CD14-positive monocyte (primary cell): ENCODE measurements at places on chromosomes 2 and 18.

DNA sequence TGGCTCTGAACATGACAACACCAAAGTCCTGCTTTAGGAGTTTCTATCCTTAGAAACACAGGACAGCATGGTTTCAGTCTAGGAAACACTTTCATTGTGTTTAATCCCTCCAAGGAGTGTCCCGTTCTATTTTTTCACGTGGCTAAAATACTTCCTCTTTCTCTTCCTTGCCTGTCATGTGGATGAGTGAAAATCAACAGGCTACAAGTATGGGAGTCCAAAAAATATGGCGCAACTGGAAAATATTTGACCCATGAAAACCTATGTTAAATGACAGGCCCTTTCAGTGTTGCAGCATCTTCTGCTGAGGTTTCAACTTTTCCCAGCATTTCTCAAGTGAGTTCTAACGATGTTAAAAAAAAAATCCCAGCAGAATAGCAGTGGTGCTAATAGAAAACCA, 146.3 kb downstream of the LAMA3 start:
- peak; percentile 22 for DNase-seq

- DNase-seq = no peak
These were observed 41.8 kb upstream of the SH3RF3 start for GRCh38 chr2:109087055-109087663.

DNA sequence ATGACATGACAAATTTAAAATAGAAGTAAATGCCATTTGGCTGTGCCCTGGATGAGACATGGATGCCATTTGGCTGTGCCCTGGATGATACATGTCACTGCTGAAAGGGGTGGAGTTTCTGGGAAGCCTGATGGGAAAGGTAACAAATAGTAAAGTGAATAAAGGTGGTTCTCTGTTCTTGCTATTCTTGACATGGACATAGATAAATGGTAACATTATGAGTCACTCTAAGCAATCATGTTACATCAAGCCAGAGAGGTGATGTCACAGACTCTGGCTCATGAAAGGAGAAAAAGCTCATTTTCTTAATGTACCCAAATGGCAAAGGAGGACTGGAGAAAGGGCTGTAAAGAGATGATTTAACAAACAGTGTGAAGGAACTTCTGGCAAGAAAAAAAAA, 86.4 kb downstream of the EML6 start:
- DNase-seq = no peak

DNA sequence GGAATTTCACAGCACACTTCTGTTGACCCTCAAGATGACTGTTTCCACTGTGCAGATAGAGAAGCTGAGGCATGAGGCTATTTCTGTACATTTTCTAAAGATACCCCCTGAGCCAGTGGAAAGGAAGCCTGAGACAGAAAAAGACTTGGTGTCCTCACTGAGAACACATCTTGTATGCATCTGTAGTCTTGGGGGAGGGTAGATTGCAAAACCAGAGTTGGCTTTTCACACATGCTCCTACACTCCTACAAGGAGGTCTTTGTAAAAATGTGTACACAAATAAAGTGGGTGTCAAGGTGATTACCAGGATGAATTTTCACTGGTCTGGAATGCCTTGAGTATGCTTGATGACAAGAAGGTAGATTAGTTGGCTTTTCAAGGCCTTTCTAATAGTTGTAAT, 98.0 kb downstream of the KCTD18 start:
- no peak for DNase-seq

DNA sequence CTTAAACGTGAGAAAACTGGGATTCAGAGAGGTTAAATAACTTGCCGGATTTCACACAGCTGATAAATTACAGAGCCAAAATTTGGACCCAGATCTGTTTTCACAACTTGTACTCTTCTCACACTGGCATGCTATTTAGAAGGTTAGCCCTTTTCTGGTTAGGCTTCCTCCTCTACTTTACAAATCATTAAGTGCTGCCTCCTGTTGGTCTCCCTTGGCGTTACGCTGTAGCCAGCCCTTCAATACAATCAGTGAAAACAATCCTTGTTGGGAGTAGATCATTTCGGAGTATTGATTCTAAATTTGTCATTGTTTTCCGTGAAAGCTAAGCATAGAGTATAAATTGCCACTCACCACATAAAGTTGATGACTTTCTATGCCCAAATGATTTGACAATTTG, 153.5 kb downstream of the ARHGAP15 start:
- DNase-seq = peak; percentile 15

- DNase-seq = no peak
These were observed 37.5 kb upstream of the LAMA1 start for GRCh38 chr18:7155092-7155491.

- DNase-seq = peak; percentile 60
These were observed 44.5 kb downstream of the USP34 start for GRCh38 chr2:61426267-61426897.

- no peak for DNase-seq
These were observed 40.6 kb downstream of the PDCL3 start for GRCh38 chr2:100603414-100603813.

GRCh38 chr2:72034353-72035095, 113.1 kb downstream of the CYP26B1 start:
- DNase-seq = no peak

GRCh38 chr18:27704736-27705361, 472.1 kb downstream of the CDH2 start:
- DNase-seq = no peak

GRCh38 chr2:61538920-61539520, 864 bp upstream of the XPO1 start:
- no peak for DNase-seq

- no peak for DNase-seq
These were observed 106.1 kb downstream of the IRS1 start for GRCh38 chr2:226693521-226693920.

DNA sequence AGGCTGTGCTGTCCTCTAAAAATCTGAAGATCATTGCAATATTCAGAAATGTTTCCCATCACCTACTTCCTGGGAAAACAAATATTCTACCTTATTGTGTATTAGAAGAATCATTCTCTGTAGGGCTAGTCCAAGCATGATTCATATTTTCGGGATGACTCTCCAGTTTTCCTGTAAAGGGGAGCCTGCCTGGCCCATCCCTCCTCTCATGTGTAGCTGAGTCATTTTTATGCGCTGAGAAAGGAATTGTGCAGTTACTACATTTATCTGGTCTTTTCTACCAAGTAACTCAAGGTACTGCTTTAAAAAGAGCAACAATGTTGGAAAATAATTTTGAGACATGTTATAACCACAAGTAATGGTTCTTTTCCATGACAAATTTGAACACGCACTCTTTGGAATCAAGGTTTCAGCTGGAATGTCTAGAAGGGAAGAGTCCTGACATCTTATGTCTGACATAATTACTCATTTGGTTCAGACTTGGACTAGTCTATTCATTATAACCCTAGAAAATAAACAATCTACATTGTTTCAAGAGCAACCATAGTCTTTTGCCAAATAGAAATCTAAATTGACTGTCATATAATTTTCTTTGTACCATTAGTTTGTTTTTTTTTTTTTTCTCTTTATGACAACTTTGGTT, 6.6 kb downstream of the DSG3 start:
- no peak for DNase-seq

DNA sequence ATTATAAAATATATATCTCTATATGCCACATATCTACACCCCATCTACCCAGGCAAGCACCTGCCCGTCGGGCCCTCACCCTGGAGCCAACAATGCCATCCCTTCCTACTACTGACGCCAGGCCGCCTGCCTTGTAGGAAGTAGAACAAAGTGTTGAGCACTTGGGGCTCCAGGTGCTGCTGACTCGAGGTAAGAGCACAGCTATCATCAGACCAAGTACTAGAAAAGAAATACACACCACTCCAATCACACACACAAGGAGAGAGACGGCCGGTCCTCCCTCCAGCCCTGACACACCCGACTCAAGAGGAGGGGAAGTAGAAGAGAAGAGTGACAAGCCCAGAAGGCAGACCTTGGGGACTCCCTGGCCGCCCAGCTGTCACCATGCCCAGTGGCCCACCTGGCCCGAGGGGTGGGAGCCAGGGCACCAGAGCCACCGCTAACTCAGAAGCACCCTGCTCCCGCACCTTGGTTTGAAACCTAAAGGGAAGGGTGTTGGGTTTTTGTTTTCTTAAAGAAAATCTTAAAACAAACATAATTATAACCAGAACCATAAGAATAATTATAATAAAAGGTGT, 64.0 kb upstream of the POMC start:
- DNase-seq = no peak
